ENCODE measurements at places on chromosomes 6 and 20. TPM values are rescaled to one million over a fixed set of nuclear protein-coding genes. Genes with fewer than 3 reads are reported as not detected.

DNA sequence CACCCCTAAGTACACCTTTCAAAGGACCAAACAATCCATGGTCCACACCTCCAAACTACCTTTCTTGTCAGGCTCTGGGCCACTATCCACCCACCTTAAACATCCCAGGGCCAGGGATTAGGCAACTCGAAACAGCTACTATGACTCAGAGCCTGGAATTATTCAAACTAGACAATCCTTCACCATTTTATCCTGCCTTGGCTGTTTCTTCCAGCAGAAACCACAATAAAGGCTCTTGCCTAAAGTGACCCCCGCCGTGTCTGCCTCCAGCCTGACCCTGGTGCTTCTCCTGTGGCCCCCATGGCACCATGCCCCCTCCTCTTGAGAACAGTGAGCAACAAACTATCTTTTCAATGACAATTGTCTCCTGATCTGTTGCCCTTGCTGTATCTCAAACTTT, 195.5 kb downstream of the EPM2A start:
- no peak for DNase-seq

GRCh38 chr6:79070206-79070825, 7.7 kb downstream of the PHIP start:
- no peak for DNase-seq

GRCh38 chr20:13461849-13462458, 176.8 kb downstream of the TASP1 start:
- no peak for DNase-seq

DNA sequence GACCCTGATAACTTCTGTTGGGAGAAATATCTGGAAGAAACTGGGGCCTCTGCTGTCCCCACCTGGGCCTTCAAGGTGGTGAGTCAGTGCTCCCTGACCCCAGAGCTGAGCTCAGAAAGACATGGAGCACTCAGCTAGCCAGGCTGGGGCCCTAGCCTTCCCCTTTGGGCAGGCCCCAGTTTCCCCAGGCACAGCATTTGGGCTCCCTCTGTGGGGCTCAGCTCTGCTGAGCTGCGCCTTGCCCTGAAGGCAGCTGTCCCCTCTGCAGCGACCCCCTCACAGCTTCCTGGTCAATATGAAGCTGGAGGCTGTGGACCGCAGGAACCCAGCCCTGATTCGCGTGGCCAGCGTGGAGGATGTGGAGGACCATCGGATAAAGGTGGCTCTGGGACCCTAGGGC, 24.8 kb upstream of the SGK2 start:
- DNase-seq: no peak

DNA sequence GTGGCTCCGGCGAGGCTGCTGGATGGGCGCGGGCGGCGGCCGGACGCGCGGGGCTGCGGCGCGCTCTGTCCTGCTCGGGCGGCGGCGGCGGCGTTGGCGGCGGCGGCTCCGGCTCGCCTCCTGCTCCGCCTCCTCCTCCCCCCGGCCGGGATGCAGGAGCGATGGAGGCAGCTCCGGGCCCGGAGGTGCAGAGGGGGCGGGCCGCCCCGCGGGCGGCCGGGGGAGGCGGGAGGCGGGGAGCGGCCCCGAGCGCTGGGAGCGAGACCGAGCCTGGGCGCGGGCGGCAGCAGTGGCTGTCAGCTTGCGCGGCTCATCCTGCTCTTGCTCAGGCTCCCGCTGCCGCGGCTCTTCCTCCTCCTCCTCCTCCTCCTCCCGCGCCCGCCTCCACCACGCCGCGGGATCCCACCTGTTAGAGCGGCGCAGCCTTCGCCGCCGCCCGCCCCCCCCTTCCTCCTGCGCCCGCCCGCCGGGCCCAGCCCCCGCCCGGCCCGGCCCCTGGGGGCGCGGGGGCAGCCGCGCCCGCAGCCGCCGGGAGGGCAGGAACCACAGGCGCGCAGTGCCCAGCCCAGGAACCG, at the start of gene NOL4L:
Gene NOL4L (minus strand): TSS at position 323 of the 575 bp plus-strand sequence. CDS start 443 bp downstream, outside the sequence.
- peak; percentile 43 for DNase-seq

GRCh38 chr6:156873654-156874380, 96.6 kb downstream of the ARID1B start:
- no peak for DNase-seq

DNA sequence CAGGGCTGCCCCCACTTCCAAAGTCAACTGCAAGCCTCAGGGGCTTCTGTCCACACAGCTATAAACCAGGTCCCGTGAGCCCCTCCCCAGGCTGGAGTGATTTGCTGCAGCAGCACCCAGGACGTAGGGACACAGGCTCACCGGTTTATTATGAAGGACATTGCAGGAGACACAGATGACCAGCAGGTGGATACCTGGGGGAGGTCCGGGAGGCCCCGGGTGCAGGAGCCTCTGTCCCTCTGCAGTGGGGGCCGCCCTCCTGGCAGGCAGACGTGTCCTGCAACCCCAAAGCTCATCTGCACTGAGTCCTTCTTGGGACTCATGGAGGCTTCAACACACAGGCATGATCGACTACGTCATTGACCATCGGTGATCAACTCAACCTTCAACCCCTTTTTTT, 14.5 kb upstream of the NTSR1 start:
- no peak for DNase-seq

GRCh38 chr20:7505835-7506221, 434.4 kb downstream of the HAO1 start:
- no peak for DNase-seq

DNA sequence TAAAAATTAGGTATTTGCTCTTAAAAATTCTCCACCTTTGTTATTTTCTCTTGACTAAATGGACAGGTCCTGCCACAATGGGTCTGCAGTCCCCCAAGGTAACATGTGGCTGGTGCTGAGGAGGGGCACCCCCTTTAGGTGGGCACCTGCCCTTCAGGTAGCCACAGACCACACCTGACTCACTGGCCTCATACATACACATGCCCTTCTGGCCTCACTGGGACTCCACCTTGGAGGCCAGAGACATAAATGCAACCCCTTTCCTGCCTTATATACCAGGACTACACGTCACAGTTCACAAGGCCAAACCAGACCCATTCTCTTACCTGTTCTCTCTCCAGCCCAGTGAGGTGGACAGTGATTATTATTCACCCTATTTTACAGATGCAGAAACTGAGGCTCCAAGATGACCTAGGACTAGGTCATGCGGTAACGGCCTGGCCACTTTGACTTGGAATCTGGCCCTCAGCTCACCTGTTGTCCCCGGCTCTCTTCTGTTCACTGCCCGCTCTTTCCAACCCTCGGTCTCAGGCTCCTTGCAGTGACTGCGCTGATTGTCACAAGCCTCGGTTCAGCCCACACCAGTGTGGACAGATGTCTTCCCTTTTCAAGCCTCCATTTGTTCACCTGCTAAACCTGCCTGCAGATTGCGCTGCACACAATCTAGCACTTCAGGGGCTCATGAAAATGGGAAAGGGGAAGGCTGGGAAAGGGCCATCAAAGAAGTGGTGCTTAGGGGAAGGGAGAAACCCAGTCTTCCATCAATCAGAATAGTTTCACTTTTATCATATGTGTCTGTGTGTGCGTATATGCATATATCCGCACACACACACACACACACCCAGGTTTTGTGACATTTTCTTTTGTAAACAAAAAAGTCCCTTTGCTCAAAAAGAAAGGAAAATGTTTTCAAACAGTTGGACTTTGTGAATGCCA, 121.7 kb downstream of the BCAS1 start:
- DNase-seq: no peak

- DNase-seq: peak; percentile 28
These were observed 351.9 kb downstream of the FOXA2 start for GRCh38 chr20:22232473-22232872.

GRCh38 chr6:37210313-37210968, 40.5 kb downstream of the PIM1 start:
- DNase-seq: peak; percentile 80

- no peak for DNase-seq
These were observed 2.7 kb upstream of the C6orf62 start for GRCh38 chr6:24721461-24722215.

GRCh38 chr6:69894578-69895347, 28.4 kb downstream of the COL19A1 start:
- DNase-seq: no peak

DNA sequence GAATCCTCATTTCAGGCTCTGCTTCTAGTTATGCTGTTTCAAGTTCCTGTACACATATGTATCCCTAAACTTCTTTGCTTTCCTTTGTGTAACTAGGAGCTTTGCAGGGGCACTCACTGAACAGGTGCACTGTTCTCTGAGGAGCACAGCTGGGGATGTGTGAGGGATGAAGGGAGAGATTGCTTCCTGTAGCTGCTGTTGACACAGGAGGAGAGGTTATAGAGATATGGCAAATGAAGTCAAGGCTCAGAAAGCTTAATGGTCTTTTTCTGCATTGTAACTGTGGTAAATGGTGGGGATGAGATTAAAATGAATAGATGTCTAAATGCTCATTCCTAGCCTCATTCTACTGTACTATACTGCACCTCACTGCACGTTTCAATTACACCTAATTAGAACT, 454.3 kb downstream of the BTBD3 start:
- no peak for DNase-seq

- no peak for DNase-seq
These were observed 75.1 kb downstream of the IRAK1BP1 start for GRCh38 chr6:78942446-78942845.

DNA sequence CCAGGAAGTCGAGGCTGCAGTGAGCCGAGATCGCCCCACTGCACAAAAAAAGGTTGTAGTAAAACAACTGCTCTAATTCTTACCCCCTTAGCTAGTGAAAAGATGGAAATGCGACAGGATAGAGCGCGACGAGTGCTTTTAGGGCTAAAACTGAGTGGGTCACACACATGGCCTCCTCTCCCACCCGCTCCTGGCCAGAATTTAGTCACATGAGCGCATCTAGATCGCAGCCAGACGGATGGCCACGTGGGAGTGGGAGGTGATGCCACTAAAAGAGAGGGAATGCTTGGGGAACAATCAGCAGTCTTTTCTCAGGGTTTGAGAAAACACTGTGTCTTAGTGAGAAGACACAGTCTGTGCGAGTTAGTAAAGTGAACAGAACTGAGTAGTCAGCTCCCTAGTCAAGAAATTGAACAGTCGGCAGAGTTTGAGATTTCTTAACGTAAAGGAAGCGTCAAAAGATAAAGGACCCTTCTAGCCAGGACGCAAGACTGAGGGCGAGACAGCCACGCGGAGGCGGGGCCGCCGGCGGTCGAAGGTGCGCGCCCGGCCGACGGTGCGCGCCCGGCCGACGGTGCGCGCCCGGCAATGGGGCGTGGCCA, 664 bp upstream of the ACTR5 start:
- DNase-seq: no peak

GRCh38 chr6:14763616-14764015, 482.3 kb upstream of the JARID2 start:
- DNase-seq: no peak

DNA sequence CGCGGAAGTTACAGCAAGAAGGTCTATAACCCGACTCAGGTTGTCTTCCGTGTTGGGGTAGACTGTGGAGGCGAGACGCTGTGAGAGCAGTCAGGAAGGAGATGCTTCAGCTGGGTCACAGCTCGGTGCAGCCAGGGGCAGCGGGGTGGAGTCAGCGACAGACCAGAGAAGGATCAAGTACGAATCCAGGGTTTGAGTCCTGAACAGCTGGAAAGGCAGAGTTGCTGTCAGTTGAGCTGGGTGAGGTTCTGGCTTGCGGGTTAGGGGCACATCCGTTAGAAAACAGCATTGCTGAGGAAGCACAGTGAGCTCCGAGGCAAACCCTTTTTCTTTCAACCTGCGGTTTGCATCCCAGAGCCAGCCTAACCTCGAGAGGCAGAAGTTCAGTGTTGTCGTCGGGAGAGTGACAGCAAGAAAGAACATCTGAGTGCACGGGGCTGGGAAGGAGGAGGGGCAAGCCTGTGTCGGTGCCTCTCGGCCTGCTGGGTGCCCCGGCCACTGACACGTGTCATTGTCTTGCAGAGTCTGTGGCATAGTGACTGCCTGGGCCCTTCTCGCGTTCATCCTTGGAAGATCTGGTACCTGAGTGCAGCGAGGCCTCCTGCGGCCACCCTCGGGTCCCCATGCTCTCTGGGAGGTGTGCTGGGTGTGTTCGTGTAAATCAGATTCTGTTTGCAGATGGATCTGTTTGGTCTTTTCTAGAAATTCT, 20.0 kb downstream of the PNLDC1 start:
- peak; percentile 54 for DNase-seq

- no peak for DNase-seq
These were observed 29.5 kb upstream of the ELOVL5 start for GRCh38 chr6:53378208-53378607.

DNA sequence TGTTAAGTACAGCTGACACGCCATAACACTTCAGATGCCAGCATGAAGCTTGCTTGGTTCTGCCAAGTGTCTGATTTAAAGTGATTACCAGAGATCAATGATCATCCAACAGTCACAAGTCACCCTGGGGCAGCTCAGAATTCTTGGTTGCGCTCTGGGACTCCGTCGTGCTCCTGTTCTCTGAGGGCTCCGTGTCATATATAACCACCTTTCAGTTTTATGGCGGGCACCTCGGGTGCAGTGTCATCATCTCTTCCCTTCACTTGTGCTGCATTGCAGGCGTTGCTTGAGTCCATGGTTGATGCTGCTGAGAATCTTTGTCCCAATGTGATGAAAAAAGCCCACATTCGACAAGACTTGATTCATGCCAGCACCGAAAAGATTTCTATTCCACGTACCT, 101.4 kb upstream of the SCGN start:
- DNase-seq: no peak

DNA sequence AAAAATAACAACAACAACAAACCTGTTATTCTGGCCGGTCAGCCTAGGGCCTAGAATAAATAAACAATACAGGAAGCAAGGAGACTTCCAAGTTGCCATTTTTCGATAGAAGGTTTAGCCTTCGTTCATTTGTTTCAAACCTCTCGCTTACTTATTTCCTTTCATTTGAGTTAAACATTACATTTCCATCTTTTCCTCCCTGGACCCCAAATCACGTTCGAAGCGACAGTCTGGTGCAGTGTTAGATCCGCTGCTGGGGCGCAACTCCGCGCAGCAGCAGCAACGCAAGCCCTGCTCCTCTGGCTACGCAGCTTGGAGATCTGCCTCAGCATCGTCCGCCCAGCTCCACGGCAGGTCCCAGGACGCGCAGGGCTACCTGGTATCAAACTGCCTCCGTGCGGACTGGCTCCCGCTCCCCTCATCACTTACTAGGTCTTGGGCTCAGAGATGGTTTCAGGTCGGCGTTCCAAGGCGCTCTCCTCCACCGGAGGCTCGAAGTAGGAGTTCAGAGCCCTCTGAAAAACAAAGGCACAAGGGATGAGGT, 530 bp downstream of the TDP2 start:
- DNase-seq: peak; percentile 59

- no peak for DNase-seq
These were observed 36.7 kb downstream of the MAN1A1 start for GRCh38 chr6:119312875-119313338.

Gene SAMD5
- not detected for total RNA-seq

Gene XKR7
- total RNA-seq: 0.06 TPM

Gene PRKN
- 1.3 TPM for total RNA-seq

Gene MDFI
- total RNA-seq: not detected

Gene BPIFA1
- total RNA-seq: not detected

Gene VSX1
- not detected for total RNA-seq

Gene BANF2
- not detected for total RNA-seq

Gene COL9A3
- total RNA-seq: 5.2 TPM

Gene CPNE5
- 89.8 TPM for total RNA-seq

Gene ZBP1
- 1.5 TPM for total RNA-seq
